ENCODE measurements at places on chromosomes 5 and 9. TPM values are rescaled to one million over a fixed set of nuclear protein-coding genes. Genes with fewer than 3 reads are reported as not detected.

Gene RECK
- 8.8 TPM for total RNA-seq

Gene RGS3
- total RNA-seq: 65.5 TPM

Gene ABLIM3
- total RNA-seq: not detected

Gene LECT2
- not detected for total RNA-seq

Gene ATP10B
- total RNA-seq: not detected

Gene EHMT1
- total RNA-seq: 118 TPM

DNA sequence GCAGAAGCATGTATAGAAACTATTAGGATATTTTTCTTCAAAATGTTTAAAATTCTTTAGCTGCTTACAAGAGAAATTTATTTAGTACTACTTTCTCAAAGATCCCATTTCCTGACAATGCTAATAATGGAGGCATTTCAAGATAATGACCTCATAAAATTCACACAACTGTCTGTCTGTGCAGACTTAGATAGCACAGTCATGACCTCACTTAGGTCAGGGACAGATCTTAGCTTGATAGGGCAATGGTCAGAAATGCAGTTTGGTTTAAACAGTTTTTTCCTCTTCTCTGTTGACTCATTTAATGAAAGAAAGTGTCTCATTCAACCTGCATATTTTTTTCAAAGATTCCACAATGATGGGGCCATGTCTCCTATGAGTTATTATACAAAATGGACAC, 128.4 kb downstream of the GRIA1 start:
- no peak overlapping the region for H3K4me3 ChIP-seq
- H3K27ac ChIP-seq: no peak overlapping the region
- H3K36me3 ChIP-seq: no peaks in the 10 kb centered on the region

GRCh38 chr5:140114341-140115185, 654 bp downstream of the PURA start:
- peaks cover 52% of the 10 kb centered on the region for H3K4me1 ChIP-seq
- peaks cover 18% of the 10 kb centered on the region for H3K27me3 ChIP-seq
- peak; percentile 75 for DNase-seq

- no peak for DNase-seq
- H3K27me3 ChIP-seq: no peaks in the 10 kb centered on the region
- no peak overlapping the region for H3K4me3 ChIP-seq
These were observed 461.9 kb upstream of the PAPPA start for GRCh38 chr9:115691693-115692092.

DNA sequence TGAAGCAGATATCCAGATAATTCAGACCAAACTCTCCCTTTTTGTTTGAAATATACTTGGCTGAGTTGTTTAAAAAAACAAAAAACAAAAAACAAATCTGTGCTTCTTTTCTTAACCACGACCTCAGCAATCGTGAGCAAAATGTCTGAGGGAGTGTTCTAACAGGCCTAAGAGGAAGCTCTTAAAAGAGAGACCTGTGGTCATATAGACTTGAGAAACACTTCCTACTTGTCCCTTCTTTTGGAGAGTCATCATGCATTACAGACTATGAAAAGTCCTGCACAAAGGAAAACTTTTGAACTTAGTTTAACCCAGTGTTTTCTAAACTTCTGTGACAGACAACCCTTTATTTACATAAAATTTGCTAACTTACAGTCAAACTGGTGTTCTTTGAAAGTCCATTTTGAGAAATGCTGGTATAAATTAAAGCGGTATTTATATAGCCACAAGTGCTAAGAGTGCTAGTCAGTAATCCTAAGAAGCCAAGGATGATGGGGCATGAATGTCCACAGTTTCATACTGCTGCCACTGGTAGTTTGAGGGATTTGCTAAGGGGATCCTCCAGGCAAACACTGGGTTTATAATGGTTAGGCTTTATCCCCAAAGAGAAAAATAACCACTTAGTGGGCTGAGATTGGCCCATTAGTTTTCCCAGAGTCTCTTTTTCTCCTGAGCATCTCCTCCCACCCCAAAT, 199.8 kb downstream of the LRRC70 start:
- no peaks in the 10 kb centered on the region for H3K36me3 ChIP-seq
- H3K27ac ChIP-seq: no peak overlapping the region
- no peaks in the 10 kb centered on the region for H3K27me3 ChIP-seq
- DNase-seq: no peak
- H3K4me3 ChIP-seq: no peak overlapping the region
- peaks cover 3% of the 10 kb centered on the region for H3K4me1 ChIP-seq

DNA sequence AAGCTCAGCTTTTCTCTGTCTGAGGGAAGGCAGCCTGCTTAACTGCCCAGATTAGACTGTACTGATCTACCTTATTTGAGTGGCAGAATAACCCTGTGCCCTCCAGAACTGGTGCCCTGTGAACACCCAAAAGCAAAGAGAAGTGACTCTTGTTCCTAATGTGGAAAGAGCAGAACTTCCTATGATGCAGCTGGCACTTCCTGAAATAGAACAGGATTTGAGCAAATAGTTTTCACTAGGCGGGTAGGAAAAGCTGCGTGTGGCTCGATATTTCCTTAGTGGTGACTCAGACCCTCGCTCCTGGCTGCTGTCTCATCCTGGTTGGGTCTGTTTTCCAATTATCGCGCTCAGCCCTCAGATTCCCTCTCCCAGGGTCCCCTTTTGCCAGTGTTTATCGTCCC, 89.9 kb downstream of the SH3TC2 start:
- no peak for DNase-seq
- H3K36me3 ChIP-seq: no peaks in the 10 kb centered on the region
- H3K27me3 ChIP-seq: peaks cover 37% of the 10 kb centered on the region
- H3K4me1 ChIP-seq: no peaks in the 10 kb centered on the region

- peaks cover 2% of the 10 kb centered on the region for H3K27me3 ChIP-seq
- H3K36me3 ChIP-seq: no peaks in the 10 kb centered on the region
- H3K27ac ChIP-seq: no peak overlapping the region
- no peaks in the 10 kb centered on the region for H3K4me1 ChIP-seq
These were observed 221.2 kb downstream of the DMRT2 start for GRCh38 chr9:1271367-1271766.

- H3K4me3 ChIP-seq: no peak overlapping the region
- H3K27ac ChIP-seq: no peak overlapping the region
- DNase-seq: no peak
- H3K36me3 ChIP-seq: no peaks in the 10 kb centered on the region
These were observed 97.6 kb upstream of the ANXA1 start for GRCh38 chr9:73054091-73054490.

GRCh38 chr9:21653091-21653490, 149.3 kb upstream of the MTAP start:
- H3K36me3 ChIP-seq: peaks cover 14% of the 10 kb centered on the region
- H3K27ac ChIP-seq: no peak overlapping the region
- DNase-seq: no peak

- no peak overlapping the region for H3K27ac ChIP-seq
- peaks cover 43% of the 10 kb centered on the region for H3K27me3 ChIP-seq
- no peaks in the 10 kb centered on the region for H3K36me3 ChIP-seq
- no peak for DNase-seq
- H3K4me3 ChIP-seq: no peak overlapping the region
- peaks cover 4% of the 10 kb centered on the region for H3K4me1 ChIP-seq
These were observed 30.5 kb upstream of the MACIR start for GRCh38 chr5:103228061-103228460.

- no peak overlapping the region for H3K27ac ChIP-seq
- H3K4me1 ChIP-seq: peaks cover 19% of the 10 kb centered on the region
- DNase-seq: no peak
- peaks cover 48% of the 10 kb centered on the region for H3K36me3 ChIP-seq
These were observed 53.3 kb downstream of the RAPGEF6 start for GRCh38 chr5:131581702-131582101.

GRCh38 chr5:132680780-132681475, 7.1 kb downstream of the IL4 start:
- no peaks in the 10 kb centered on the region for H3K27me3 ChIP-seq
- peaks cover 24% of the 10 kb centered on the region for H3K4me1 ChIP-seq
- no peak overlapping the region for H3K4me3 ChIP-seq
- DNase-seq: no peak
- no peak overlapping the region for H3K27ac ChIP-seq

DNA sequence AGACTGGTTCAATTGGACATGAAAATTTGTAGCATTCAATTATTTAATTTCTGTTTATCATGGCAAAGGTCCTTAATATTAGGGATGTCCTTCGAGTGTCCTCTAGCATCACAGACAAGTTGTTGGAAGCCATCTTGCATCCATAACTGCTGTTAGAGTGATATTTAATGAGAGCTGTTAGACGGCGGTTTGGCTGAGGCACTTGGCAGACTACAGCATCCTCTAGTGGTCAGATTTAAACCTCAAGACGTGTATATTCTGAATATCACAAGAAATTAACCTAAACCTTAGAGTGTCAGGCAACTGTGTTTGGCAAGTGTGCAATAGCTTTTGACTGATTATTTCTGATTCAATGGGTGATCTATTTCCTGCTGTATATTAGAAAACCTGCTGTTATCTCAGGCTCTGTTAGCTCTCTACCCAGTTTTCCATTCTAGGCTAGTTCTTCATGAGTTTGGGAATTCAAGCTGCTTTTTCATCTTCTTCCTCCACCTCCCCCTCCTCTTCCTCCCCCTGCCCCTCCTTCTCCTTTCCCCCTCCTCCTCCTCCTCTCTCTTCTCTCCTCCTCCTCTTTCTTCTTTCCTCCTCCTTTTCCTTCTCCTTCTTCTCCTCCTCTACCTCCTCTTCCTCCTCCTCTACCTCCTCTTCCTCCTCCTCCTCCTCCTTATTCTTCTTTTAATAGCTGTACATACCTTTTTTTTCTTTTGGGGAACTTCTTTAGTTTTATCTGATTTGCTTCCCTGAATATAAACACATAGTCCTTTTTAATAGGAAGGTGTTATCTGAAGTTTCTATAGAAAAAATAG, 8.6 kb downstream of the SPINK1 start:
- no peak overlapping the region for H3K4me3 ChIP-seq
- peaks cover 11% of the 10 kb centered on the region for H3K27me3 ChIP-seq
- H3K4me1 ChIP-seq: no peaks in the 10 kb centered on the region
- no peaks in the 10 kb centered on the region for H3K36me3 ChIP-seq
- H3K27ac ChIP-seq: no peak overlapping the region
- no peak for DNase-seq

DNA sequence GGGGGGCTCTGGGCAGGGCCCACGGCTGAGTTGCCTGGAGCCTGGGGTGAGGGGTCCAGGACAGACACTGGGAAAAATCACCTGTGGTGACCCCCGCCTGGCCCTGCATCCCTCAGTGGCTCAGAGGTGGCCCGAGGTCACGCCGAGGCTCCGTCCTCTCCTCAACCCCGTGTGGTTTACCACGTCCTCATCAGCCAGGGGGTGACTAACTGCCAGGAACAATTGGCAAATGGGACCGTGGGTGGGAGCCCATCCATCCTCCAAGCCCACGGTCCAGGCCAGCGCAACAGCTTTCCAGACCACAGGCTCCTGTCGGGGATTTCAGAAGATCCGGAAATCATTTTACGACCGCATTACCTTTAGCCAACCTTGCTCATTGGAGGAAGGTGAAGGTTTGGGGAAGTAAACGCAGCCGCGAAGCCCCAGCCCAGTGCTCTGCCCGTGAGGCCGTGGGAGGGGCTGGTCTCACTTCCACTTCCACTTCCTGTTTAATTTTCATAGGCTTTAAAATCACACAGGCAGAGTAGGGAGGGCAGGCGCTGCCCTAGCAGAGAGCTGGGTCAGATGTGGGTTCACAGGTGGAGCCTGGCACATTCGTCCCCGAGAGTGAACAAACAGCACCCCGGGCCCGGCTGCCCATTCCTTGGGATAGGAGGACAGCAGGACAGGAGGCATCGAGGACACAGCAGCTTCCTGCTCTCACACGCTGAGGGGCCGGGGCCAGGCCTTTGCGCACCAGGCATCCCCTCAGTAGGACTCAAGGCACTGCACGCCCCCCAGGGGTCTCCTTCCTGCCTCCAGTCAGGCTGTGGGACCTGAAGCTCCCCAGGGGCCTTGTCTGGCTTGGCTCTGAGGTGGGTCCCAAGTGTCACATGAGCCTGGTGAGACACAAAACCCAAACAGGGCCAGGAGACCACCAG, 19.8 kb upstream of the SLC9A3 start:
- peak overlapping the region; percentile 83 for H3K27ac ChIP-seq
- peak overlapping the region; percentile 68 for H3K4me3 ChIP-seq
- no peaks in the 10 kb centered on the region for H3K36me3 ChIP-seq
- peak; percentile 68 for DNase-seq
- peaks cover 10% of the 10 kb centered on the region for H3K4me1 ChIP-seq
- H3K27me3 ChIP-seq: peaks cover under 1% of the 10 kb centered on the region

Measured in activated naive CD8-positive, alpha-beta T cell treated with anti-CD3 and anti-CD28 coated beads, Interleukin-2, amount 10 ng/mL, durations not matched to agents 7 days and 5 days (primary cell).